ENCODE measurements at places on chromosomes 4 and X.
A peak's percentile ranks its signal among the peaks of the same experiment; 100 is the strongest.

DNA sequence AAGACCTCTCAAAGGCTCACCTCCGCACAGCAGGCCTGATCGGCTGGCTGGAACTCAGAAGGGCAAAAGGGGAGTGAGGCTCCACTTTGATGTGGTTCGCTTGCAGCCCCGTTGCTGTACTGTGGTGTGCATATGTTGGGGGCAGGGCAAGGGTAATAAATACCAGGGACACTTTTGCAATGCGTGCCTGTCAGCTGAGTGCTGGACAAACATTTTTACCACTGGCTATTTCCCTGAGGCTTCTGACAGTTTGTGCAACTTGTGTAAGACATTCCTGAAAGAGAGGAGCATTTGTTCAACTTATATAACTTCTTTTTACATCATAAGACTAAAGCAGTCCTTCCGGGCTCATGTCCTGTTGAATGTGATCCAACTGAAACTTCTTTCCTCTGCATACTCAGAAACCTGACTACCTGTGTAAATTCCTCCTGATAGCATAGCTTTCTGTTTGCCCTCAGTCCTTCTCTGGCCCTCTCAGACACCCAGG lies 82.3 kb downstream of the SPRY1 start:
- no peak for DNase-seq

DNA sequence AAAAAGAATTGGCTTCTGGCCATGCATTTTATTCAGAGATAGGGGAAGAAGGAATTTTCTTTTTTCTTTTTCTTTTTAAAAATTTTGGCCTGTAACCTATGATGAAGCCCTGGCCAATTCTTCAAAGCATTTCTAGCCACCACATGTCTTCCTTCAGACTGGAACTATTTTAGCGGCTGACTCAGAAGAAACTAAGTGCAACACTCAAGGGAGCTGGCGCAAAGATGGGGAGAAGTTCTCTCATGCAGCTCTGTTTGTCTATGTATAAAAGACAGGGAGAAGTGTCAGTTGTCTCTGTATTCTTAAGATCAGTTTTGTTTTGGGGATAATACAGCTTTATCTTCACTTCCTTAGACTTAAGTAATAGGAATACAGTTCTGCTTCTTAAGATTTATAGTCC lies 46.1 kb downstream of the MBNL3 start:
- DNase-seq = no peak

- DNase-seq = no peak
Measured at GRCh38 chr4:44319129-44319528, 129.5 kb downstream of the KCTD8 start.

DNA sequence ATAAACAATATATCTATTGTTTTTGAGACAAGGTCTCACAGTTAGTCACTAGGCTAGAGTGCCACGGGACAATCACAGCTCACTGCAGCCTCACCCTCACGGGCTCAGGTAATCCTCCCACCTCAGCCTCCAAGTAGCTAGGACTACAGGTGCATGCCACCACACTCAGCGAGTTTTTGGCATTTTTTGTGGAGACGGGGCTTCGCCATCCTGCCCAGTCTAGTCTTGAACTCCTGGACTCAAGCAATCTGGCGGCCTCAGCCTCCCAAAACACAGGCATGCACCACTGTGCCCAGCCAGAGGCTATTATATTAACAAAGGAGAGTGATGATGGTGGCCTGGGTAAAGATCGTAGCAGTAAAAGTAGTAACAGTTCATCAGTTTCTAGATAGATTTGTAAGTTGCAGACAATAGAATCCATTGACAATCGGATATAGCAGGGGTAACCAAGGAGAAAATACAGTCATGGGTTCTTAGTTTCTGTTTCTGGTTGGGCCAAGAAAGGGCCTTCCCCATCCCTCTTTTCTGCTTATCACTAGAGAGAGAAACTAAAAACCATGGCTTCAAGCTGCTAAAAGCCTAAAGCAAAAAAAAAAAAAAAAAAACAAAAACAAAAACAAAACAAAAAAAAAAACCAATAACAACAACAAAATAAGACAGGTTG lies 60.6 kb downstream of the ANXA10 start:
- no peak for DNase-seq

DNA sequence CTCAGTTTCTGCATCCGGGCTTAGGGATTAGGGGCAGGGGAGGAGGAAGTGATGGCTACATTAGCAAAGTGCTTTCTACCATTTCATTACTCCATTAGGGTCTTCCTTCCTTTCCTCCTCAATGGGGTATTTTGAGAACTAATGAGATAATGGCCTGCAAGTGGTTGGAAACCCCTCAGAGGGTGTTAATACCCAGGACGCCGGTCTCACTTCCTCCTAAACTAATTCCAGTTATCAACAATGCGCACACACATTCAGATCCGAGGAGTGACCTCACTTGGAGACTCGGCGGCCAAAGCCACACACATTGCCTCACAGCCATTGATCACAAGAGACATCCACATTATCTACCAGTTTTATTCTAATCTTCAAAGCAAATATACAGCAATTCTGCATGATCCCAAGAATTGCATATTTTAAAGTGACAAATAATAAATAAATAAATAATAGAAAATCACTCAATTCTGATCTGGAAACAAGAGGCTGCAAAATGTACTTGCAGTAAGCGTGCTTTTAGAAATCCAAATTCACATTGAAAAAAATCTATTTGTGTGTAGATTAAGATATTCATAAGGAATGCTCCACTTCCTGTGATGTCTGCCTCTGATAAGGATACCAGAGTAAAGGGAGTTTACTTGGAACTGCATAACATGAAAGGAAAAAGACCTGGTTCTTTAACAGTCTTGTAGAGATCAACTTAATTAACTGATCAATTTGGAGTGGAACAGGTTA lies 329.1 kb downstream of the FBXW7 start:
- no peak for DNase-seq

- no peak for DNase-seq
Measured at GRCh38 chr4:97530676-97531075, 612.6 kb downstream of the STPG2 start.

DNA sequence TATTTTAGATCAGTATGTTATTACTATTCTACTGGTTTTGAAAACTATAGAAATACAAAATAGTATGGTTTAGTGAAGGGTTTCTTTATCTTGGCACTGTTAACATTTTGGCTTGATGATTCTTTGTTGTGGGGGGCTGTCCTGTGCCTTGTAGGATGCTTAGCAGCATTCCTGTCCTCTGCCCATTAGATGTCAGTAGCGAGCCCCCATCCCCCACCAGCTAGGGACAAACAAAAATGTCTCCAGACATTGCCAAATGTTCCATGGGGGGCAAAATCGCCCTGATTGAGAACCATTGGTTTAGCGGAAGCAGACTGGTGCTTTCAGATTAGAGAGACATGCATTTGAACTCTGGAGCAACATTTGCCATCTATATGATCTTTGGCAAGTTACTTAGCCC lies 23.3 kb downstream of the SPARCL1 start:
- DNase-seq = no peak

GRCh38 chr4:184437565-184438265 lies 36.6 kb downstream of the IRF2 start:
- no peak for DNase-seq

GRCh38 chrX:25968920-25969319 lies 169.2 kb upstream of the MAGEB18 start:
- DNase-seq = no peak

- DNase-seq = no peak
Measured at GRCh38 chrX:148552775-148553174, 52.4 kb downstream of the AFF2 start.

DNA sequence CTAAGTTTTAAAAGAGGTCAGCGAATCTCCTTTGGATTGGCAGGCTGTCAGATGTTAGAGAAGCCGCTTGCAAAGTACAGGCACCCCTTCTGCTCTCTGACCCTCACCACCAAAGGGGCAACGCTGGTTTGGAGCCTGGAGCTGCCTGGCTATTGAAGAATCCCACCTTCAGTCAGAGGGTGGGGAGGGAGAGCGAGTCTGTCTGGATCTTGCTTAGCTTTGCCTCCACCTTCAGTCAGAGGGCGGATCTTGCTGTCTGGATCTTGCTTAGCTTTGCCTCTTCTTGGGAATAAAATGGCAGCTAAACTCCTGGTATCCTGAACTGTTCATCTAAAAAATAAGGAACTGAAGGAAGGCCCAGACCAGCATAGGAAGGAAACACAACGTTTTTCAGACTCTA lies 7.3 kb downstream of the CCDC110 start:
- DNase-seq = no peak

GRCh38 chr4:183287677-183288076 lies 32.4 kb downstream of the CLDN22 start:
- no peak for DNase-seq

DNA sequence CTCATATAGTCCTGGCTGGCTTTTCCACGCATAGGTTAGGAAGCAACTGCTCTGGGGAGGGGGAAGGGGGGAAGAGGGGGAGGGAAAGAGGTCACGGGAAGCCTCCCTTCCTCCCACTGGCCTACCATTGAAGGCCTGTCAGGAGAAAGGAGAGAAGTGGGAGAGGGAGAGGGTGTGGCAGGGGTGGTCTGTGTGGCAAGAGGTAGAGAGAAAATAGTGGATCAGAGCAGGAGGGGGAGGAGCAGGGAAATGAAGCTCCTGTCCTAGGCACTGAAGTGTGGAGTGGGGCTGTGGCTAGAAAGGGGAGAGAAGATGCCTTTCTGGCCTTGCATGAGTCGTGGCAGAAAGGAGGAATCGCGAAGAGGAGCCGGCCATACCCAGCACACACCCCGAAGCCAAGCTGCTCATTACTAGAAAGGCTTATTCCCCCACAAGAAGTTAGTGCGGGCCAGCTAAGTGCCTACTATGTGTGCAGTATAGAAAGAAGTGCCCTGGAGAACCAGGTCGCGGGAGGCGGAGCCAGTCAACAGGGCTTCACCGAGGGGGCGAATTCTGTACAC lies 1.1 kb upstream of the TMEM164 start:
- no peak for DNase-seq

DNA sequence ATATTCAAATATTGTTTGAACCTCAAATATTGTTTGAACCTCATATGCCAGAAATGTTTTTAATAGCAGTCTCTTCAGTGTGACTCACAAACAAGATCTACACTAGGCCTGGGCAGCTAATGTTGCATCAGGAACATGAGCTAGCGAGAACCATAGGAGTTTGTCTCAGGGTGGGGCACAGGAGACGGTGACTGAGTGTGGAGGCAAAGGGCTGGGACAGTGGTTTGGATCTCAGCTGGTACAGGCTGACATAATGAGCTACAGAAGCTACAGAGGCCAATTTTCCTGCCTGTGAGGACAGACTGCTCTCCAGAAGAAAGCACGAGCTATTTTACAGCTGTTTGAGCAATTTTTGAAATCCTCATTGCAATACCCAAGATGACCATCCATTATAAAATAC lies 224.7 kb downstream of the CENPC start:
- DNase-seq = no peak

GRCh38 chr4:26864899-26865298 lies 4.3 kb downstream of the STIM2 start:
- DNase-seq = no peak

DNA sequence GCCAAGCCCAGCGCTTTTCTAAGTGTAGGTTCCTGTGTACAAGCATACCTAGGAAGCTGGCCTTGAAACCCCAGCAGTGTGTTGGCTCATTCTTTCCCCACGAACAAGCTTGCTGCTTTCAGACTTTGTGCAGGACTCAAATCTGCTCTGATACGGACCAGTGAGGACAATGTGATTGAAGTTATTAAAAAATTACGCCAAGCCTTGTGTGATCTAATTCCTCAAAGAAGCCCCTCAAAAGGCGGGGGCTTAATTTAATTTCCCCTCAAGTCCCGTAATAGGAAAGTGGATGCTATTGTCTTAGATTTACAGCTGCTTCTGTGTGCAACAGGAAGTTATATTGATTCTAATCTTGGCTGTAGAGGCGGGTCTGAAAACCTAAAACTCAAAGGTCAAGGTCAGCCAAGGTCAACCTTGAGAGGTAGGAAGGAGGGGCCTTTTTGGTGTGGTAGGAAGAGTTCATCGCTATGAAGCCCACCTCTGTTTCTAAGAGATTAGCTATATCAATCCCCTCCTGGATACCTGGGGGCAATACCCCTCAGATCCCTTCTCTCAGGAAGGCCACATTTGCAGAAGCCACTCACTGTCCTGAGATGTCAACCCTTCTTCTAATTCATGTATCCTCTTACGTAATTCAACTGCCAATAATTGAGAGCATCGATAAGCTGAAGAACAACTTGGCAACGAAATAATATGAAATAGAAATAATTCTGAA lies 45.1 kb downstream of the TBC1D9 start:
- no peak for DNase-seq

- no peak for DNase-seq
Measured at GRCh38 chr4:169005453-169006099, 4.5 kb downstream of the CBR4 start.

GRCh38 chrX:723781-724180 lies 93.2 kb downstream of the SHOX start:
- DNase-seq = no peak

DNA sequence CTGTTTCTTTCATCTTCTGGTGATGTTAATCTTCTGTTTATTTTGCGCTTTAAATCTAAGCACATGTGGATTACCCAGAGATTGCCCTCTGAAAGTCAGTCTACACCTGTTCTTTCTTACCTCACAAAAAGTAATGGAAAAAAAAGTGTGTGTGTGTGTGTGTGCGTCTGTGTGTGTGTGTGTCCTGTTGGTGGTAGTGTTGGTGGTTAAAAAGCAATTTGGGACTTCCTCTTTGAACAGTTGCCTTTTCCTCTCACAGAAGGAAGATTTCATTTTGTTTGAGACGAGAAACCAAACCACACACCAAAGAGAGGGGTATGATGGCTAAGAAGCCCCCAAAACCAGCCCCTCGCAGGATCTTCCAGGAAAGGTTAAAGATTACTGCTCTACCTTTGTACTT lies at the start of gene STAP1:
TSS of gene STAP1 (plus strand) at position 235 of the 400 bp plus-strand sequence. CDS start at position 318, 83 bp downstream.
- no peak for DNase-seq

- DNase-seq = no peak
Measured at GRCh38 chr4:79298484-79298883, 27.4 kb downstream of the NAA11 start.

DNA sequence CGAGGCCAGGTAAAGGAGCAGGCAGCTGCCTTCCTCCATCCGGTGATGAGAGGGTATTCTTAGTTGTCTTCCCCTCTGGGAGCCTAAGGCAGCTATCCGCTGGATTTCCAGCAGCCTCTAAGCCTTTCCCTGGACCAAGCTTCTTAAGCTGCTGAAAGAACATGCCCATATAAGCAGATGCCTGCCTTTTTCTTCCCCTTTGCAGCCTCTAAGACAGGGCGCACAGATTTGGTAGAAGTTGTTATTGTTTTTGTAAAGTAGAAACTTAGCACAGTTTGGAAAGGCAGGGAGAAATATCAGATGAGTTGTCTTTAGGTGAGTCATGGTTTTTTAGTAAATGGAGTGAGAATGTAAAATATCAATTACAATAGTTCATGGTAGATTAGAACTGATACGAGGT lies 210.8 kb downstream of the ARHGAP10 start:
- no peak for DNase-seq

GRCh38 chr4:169110633-169111032 lies 100.6 kb upstream of the CBR4 start:
- no peak for DNase-seq

DNA sequence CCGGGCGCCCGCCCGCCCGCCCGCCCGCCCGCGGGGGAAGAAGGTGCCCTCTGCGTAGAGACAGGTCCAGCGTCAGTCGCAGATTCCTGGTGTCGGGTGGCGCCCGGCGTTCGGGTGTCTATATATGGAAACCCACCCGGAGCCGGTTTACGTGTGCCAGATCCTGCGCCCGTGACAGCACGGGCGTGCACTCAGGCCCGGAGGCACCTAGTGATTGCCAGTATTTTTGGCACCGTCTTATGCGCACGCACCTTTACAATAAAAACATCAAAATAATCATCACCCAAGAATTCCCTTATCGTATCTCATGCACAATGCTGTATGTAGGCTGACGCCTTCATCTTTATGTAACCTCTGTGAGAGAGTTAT lies 519 bp downstream of the SLC25A4 start:
- DNase-seq = peak; percentile 75

- no peak for DNase-seq
Measured at GRCh38 chr4:1572964-1573720, 111.0 kb downstream of the FAM53A start.
